HFF-Myc (cell line): ENCODE measurements at places on chromosomes 3 and 15.

GRCh38 chr3:143769616-143770015 is 78.7 kb downstream of the SLC9A9 start:
- DNase-seq = no peak

GRCh38 chr3:70880421-70880820 is 568.0 kb upstream of the MDFIC2 start:
- peak; percentile 26 for DNase-seq

GRCh38 chr15:27993996-27994780 is 104.9 kb downstream of the OCA2 start:
- DNase-seq = no peak

DNA sequence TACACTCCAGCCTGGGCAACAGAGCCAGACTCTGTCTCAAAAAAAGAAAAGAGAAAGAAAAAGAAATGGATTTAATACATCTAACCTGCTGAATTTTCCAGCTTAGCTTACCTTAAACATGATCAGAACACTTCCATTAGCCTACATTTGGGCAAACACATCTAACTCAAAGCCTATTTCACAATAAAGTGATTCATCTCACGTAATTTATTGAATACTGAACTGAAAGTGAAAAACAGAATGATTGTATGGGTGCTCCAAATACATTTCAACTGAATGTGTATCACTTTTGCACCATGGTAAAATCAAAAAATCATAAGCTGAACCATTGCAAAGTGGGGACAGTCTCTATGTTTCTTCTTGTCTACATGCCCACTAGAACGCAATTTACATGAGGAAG is 9.0 kb downstream of the PIK3R4 start:
- DNase-seq = no peak

GRCh38 chr3:178022599-178022998 is 513.6 kb upstream of the KCNMB2 start:
- DNase-seq = peak; percentile 16

DNA sequence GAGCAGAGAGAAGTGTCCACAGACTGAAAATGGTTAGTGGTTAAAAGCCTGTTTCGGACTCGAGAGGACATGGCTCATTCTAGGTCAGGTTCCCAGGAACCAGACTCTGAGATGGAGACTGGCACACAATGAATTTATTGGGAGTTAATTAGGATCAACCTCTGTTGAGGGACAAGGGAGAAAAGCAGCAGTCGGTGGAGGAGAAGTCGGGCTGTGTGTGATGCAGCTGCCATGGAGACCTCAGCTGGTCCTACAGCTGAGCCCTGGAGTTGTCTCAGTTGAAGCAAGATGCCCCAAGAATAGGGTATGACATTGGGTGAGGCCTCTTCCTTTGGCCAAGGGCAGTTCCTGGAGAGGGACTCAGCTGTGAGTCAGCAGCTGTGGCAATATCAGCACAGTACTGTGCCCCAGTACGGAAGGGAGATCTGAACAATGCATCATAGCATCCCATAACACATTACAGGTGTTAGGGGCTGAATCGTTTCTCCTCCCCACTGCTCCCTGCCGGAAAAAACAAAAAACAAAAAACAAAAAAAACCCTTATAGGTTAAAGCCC is 105.4 kb downstream of the ABHD5 start:
- no peak for DNase-seq

GRCh38 chr15:55915221-55915620 is 78.2 kb downstream of the NEDD4 start:
- DNase-seq = no peak

DNA sequence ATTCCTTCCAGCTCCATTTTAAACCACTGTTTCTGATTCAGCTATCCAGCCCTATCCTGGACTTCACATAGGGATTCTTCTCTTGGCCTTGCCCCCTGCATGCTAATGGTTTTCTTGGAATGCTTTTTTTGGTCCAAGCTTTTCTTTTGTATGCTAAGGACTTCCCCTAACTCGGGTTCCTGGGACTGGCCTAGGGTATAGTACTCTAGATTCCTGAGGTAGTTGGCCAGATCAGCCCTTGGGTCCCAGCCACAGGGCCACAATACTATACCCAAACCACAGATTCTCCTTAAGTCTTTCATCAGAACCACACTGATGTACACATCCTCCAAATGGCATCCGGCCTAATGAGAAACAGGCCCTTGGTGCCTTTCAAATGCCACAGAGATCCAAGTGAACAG is 2.8 kb downstream of the FYCO1 start:
- peak; percentile 84 for DNase-seq

- no peak for DNase-seq
Measured at GRCh38 chr3:4583416-4583815, 90.3 kb downstream of the ITPR1 start.

- DNase-seq = no peak
Measured at GRCh38 chr3:52322466-52322865, 6.3 kb downstream of the DNAH1 start.

DNA sequence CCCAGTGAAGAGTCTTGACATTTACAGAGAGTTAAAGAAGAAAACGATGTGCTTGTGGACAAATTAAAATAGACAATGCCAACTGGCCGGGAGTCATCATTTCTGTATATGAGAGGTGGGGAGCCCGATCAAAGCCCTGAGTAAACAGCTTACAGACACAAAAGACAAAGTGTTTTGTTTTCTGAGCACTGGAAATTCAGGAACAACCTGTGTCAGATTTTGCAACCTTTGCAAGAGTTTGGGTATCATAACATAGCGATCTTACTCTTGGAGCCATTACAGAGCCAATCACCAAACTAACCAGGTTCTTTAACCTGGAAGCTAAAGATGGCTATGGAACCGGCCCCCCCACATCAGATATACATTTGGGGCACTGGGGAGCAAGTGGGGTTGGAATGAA is 101.9 kb upstream of the LRIG1 start:
- DNase-seq = no peak

GRCh38 chr3:46651084-46651483 is 38.8 kb downstream of the FAM240A start:
- DNase-seq = no peak

DNA sequence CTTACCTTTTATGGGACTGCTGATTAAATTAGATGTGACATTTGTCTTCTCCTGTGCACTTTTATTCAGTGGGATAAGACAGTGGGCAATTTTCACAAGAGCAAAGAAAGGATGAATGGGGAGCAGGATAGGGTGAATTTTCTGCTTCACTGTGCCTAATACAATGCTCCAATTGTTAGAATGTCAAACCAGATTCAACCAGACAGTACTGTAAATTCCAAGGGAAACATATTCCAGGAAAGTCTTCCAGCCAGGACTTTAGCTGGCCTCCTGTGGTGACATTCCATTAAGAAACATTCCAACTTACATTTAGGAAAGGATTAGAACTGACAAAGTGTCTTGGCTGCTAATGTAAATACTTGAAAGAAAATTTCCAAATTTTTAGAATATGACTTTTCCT is 100.1 kb upstream of the PROK2 start:
- DNase-seq = no peak

DNA sequence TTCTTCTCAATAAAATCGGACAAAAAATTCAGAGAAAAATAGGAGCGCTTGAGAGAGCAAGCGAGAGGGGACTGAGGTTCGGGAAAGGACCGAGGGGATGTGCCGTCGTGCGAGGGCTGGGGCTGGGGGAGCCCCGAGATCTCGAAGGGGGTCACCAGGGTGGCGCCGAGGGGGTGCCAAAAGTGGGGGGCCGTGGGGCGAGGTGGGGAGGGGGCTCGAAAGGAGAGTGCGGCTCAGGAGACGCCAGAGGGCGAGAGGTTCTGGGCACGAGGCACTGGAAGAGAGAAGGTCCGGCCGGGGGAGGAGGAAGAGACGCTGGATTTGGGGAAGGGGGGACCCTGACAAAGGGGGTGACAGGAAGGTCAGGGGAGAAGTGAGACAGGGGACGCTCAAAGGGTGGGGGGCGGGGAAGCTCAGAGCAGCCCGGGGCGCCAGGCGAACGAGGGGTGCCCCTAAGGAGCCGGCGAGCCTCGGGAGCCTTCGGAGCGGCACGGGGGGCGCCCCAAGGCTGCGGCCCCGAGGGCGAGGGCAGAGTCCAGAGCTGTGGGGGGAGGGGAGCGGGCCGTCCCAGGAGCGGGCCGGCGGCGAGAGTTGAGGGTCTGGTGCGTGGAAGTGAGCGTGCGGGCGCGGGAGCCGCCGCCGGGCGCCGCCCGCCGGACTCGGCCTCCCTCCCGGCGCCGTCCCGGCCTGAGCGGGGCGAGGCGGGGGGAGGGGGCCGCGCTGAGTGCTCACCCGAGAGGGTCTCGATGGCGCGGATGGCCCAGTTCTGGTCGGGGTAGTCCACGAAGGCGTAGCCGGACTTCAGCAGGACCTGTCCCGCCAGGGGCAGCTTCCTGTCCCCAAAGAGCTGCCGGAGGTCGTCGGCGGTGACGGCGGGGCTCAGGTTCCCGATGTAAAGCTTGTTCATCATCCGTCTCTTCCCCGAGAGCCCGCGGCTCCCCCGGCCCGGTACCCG is 514 bp downstream of the IGF2BP2 start:
- DNase-seq = no peak

GRCh38 chr3:171458071-171458863 is 1.9 kb downstream of the TNIK start:
- DNase-seq = no peak

GRCh38 chr3:147554332-147554731 is 145.2 kb downstream of the ZIC1 start:
- no peak for DNase-seq

- DNase-seq = no peak
Measured at GRCh38 chr3:77682162-77682561, 642.3 kb downstream of the ROBO2 start.

GRCh38 chr3:82581350-82581749 is 819.9 kb upstream of the GBE1 start:
- no peak for DNase-seq

DNA sequence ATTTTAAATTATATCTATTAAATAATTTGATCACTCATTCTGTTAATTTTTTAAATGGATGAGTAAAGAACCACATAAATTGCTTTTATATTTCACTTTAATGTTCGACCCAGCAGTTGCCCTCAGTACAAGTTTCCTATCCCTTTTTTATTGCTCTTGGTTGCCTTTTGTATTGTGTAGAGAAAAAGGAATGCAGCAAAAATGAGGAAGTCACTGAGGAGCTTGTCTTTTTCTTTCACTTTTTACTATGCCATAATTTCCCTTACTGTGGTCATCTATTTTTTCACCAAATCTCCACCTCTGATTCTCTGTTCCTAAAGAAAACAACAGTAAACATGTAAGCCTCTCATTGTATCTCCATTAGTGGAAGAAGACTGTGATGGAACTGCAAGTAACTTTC is 122.7 kb downstream of the B3GALNT1 start:
- DNase-seq = no peak

- no peak for DNase-seq
Measured at GRCh38 chr3:195194559-195195206, 76.3 kb downstream of the XXYLT1 start.

DNA sequence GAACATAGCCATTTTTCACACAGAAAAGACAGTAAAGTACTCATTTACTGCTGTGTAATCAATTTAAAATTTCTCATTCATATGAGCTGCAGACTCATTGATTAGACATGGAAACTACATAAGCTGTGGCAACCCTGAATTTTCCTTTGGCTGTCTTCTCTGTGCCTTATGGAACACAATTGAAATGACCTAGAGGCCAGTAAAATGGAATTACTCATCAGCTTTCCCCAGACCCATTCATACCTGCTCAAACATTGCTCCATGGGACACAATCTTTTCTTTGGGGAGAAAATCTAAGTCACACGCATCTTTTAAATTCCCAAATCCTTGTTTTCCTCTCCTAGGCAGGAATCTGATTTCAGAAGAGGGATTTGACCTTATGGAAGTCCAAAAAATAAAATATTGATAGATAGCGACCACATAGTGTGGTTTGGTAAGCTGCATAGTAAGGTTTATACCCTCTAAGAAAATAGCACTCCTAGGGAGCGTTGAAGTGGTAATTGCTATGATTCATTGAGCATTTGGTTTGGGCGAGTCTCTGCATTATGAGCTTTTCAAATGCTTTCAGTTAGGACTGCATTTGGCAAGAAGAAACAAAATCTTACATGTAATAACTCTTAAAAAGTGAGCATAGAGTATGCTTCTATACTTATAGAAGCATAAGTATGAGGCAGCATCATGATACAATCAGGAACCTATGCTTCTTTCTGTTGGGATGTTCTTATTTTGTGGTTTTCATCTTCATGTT is 243.4 kb upstream of the GADL1 start:
- no peak for DNase-seq

- no peak for DNase-seq
Measured at GRCh38 chr3:46614431-46614830, 2.1 kb downstream of the FAM240A start.

DNA sequence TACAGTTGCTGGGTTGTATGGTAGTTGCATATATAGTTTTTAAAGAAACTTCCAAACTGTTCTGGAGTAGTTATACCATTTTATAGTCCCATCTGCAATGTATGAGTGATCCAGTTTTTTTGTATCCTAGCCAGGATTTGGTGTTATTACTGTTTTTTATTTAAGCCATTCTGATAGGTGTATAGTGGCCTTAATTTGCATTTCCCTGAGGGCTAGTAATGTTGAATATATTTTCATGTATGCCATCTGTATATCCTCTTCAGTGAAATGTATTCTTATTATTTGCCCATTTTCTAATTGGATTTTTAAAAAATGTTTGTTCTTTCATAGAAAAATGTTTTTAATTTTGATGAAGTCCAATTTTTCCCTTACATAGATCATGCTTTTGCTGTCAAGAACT is 29.2 kb downstream of the PXK start:
- DNase-seq = no peak

- DNase-seq = no peak
Measured at GRCh38 chr3:36677331-36678007, 86.9 kb downstream of the DCLK3 start.

- no peak for DNase-seq
Measured at GRCh38 chr3:23244324-23245041, 41.4 kb downstream of the UBE2E2 start.

GRCh38 chr3:188196232-188196990 is 42.5 kb downstream of the LPP start:
- no peak for DNase-seq

- no peak for DNase-seq
Measured at GRCh38 chr3:42052132-42052483, 39.0 kb upstream of the TRAK1 start.

DNA sequence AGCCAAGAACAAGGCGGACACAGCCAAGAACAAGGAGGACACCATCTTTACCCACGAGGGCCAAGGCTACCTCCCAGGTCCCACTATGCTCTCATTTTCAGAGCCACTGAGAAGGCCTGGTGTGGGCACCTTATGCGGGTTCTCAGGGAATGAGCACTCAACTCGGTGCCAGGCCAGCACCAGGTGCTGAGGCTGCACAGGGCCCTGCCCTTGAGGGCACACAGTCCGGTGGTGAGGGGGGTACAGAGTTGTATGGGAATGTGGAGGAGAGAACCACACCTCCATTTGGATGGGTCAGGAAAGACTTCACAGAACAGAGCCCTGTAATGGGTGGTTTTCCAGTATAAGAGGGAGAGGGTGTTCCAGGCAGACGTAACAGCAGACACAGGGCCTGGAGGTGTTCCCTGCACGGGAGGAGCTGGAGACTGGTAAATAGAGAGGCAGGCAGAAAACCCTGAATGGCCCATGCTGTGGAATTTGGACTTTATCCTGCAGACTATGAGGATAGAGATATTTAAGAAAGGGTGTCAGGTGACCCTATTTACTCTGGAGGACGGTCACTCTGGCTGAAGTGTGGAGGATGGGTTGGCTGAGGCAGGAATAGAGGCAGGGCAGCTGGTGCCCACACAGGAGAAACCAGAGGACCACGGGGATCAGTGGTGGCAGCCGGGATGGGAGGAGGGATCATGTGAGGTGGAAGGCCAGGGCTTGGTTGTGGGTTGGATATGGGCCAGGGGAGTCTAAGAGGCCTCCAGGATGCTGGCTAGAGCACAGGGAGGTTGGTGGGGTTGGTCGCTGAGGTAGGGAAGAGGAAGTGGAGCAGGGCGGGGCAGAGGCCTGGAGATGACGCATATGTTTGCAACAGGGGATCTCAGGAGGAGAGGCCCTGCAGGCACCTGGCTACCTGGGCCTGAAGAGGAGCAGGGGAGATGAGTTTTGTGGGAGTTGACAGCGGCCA is 34.6 kb downstream of the CRABP1 start:
- DNase-seq = no peak
